ENCODE measurements at places on chromosomes 1 and 21. TPM values are rescaled to one million over a fixed set of nuclear protein-coding genes. Genes with fewer than 3 reads are reported as not detected.

The SLC1A7 gene
- not detected for total RNA-seq

The TNFRSF8 gene
- 1.2 TPM for total RNA-seq

The DDR2 gene
- total RNA-seq = 153 TPM

The PLA2G5 gene
- total RNA-seq = 2.7 TPM

The RGS5 gene
- 94.0 TPM for total RNA-seq

The SMCP gene
- total RNA-seq = not detected

The OR14K1 gene
- 1.5 TPM for total RNA-seq

The ARHGEF10L gene
- 75.6 TPM for total RNA-seq

The C4BPB gene
- total RNA-seq = not detected

The MT1HL1 gene
- not detected for total RNA-seq

The LCE3C gene
- not detected for total RNA-seq

The SAMSN1 gene
- 6.4 TPM for total RNA-seq

The SLAMF6 gene
- total RNA-seq = 8.6 TPM
